DND-41 (cell line): ENCODE measurements at places on chromosomes 2 and 18.
A peak's percentile ranks its signal among the peaks of the same experiment; 100 is the strongest.

DNA sequence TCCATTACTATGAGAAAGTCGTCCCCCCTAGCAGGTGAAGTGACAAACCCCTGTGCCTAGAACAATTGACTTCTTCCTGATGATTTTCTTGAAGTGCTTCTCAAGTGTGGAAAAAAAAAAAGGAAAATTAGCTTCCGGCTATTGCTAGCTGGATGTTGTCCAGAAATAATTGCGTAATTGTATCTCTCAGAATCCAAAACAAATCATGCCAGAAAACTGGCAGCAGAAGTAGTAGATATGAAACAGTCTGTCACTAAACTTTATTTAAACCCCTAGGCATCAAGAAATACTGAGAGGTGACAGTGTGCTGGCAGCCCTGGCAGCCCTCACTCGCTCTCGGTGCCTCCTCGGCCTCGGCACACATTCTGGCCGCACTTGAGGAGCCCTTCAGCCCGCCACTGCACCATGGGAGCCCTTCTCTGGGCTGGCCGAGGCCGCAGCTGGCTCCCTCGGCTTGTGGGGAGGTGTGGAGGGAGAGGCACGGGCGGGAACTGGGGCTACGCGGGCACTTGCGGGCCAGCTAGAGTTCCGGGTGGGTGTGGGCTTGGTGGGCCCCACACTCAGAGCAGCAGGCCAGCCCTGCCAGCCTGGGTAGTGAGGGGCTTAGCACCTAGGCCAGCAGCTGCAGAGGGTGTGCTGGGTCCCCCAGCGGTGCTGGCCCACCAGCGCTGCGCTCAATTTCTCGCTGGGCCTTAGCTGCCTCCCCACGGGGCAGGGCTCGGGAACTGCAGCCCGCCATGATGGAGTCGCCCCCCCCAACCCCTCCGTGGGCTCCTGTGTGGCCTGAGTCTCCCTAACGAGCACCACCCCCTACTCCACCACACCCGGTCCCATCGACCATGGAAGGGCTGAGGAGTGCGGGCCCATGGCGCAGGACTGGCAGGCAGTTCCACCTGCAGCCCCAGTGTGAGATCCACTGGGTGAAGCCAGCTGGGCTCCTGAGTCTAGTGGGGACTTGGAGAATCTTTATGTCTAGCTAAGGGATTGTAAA is 80.5 kb upstream of the ABCA12 start:
- no peak for DNase-seq

- peak; percentile 26 for DNase-seq
Observed at GRCh38 chr18:13530879-13531387, 195.4 kb downstream of the FAM210A start.

- DNase-seq: no peak
Observed at GRCh38 chr2:199499005-199499404, 41.3 kb upstream of the SATB2 start.

DNA sequence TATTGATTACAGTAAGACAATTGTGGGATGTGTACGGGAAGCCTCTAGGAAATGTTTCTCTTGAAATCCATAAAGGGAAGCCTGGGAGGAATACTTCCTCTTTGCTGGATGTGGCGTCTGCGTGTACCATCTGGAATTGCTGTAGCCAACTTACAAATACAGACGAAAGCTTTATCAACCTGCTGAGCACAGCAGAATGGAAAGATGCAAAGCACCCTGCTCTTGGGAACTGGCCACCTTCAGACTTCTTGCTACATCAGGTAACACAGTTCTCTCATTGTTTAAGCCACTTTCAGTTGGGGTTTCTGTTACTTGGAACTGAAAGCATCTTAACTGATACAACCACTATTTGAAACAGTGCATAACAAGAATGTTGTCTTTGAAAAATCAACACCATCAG is 213.8 kb downstream of the HRH4 start:
- DNase-seq: no peak

DNA sequence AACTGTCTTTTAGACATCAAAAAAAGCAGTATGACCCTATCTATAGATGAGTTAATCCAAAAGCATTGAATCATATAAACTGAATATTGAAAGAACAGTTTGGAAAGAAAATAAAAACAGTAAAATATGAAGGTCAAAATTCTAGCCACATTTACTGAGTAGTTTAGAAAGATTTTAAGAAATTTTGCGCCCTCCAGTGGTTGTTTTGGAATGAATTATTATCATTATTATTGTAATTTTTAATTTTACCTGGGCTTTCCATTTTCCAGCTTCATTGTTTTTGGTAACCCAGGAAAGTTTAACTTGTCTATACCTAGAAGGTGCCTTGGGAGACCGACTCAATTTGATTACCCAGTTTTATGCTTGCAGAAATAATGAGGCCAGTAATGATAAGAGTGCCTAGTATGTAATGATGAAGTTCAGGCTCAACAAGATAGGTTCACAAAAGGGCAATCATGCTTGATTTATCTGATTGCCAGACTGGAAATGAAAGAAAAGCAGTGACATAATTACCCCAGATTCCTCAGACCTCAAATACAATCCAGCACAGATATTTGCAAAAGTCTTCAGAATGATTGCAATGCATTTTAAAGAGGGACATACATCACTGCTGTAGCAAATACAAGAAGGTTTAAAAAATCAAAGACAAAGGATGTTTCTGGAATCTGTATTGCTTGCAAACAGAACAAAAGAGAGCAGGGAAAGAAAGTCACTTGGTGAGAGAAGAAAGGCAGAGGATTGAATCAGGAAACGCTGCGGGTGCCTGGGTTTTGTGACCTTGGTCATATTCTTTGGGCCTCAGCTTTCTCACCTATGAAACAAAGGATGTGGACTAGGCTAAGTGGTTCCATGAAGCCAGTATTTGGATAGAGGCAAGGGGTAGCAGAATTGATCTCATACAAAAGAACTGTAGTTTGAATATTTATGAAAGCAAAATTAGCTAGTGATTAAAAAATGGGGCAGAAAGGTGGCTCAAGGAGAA is 153.8 kb downstream of the MAP2 start:
- DNase-seq: no peak

DNA sequence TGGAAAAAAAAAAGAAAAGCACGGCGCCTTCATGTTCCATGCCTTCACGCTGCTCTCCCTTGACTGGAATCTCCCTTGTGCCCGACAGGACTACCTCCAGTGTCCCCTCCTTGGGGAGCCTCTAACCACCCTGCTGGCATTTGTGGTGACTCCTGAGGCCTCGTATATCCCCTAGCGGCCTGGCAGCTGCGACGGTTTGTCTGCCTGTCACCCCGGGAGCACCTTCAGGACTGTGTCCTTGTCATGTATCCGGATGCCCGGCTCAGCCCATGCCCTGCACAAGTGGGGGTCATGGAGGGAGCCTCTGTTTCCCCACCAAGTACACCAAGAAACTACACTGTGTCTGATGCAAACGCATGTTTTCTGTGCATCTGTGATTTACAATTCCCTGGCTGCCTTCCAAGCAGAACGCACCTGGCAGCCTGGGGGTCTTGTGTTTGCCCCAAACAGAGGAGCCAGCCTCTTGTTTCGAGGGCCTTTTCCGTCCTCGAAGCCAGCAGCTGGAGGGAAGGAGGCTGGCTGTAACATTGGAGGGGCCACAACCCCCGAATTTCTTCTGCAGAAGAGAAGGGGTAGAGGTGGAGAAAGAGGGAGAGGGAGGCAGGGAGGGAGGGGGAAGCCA is 18.9 kb downstream of the TWIST2 start:
- no peak for DNase-seq
